Activated CD4-positive, alpha-beta memory T cell treated with anti-CD3 and anti-CD28 coated beads, Interleukin-2, amount 10 ng/mL, durations not matched to agents 7 days and 5 days (primary cell): ENCODE measurements at places on chromosomes 12 and 14.

DNA sequence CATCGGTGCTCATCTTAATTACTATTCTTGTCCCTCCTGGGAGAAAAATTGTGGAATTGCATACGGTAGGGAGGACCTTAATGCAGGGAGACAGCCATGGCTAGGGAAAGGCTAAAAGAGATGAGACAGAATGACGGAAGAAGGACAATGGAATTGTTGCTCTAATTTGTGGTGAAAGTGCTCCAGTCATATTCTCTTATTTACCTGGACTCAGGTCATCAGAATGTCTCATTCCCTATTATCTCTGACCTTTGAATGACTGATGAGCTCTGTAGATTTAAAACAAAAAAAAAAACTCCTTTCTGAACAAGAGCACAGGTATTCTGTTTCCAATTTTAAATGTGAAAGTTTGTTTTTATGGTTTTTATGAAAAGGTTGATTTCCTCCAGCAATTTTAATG, 8.6 kb upstream of the EPS8 start:
- no peak for DNase-seq

DNA sequence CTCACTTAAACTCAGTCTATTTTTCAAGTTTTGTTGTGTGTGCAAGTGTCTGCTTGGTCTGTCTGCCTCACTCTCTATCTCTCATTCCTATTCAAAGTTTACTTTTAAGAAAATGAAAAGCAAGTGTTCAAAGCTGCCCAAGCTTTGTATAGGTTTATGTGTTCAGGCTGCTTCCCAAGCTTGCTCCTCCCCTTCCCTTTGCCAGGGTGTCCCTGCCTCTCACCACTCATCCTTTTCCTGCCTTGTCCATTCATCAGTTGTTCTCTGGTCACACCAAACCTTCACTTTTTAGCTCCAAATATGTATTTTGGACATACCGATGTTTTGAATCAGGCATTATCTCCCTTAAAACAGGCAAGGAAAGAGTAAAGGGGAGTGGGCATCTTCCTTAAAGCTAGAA, 41.3 kb downstream of the STK38L start:
- DNase-seq = no peak

GRCh38 chr14:68563251-68564131, 229.4 kb downstream of the ZFP36L1 start:
- no peak for DNase-seq

DNA sequence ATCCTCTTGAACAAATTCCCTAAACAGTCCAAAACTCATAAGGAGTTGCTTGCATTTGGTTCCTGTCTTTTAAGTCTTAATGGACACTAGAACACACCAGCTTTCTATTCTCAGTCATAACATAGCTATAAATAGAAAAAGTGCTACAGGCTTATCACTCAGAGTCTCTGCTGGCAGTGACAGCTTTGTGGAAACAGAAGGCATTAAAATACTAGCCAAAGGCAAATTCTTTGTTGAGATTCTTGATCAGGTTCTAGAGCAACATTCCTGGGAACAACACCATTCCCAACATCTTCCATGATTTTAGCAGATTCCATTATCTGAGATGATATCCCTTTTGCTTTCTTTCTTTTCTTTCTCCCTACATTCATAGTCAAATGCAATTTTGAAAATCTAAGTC, 207.7 kb upstream of the PLEKHG7 start:
- no peak for DNase-seq
